ENCODE measurements at places on chromosomes 11 and 22.
A peak's percentile ranks its signal among the peaks of the same experiment; 100 is the strongest.

DNA sequence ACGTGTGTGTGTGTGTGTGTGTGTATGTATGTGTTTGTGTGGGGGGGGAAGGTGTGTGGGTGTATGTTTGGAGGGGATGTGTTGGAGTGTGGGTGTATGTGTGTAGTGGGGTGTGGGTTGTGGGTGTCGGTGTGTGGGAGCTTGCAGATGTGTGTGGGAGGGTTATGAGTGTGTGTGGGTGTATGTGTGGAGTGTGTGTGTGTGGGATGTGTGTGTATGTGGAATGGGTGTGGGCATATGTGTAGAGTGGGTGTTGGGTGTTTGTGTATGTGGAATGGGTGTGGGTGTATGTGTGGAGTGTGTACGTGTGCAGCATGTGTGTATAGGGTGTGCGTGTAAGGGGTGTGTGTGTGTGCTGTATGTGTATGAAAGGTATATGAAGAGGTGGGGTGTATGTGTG is 14.7 kb downstream of the STX3 start:
- no peak for DNase-seq

DNA sequence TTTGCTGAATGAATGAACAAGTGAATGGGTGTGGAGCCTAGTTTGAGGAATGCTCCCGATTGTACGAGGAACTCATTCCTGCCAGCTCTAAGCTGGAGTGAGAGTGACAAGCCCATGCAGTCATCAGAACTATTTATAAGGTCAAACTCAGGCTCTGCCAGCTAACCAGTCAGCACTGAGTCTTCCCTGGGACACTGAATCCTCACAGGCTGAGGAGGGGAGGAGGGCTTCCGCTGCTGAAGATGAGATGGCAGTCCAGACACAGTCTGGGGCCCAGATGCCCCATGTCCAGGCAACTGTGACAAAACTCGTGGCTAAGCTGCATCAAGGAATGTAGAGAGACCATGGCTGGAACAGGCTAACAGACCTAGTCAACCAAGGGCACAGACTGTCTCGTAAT is 4.0 kb downstream of the LRP4 start:
- no peak for DNase-seq

GRCh38 chr22:36699915-36700314 is 3.6 kb downstream of the CACNG2 start:
- DNase-seq = no peak

DNA sequence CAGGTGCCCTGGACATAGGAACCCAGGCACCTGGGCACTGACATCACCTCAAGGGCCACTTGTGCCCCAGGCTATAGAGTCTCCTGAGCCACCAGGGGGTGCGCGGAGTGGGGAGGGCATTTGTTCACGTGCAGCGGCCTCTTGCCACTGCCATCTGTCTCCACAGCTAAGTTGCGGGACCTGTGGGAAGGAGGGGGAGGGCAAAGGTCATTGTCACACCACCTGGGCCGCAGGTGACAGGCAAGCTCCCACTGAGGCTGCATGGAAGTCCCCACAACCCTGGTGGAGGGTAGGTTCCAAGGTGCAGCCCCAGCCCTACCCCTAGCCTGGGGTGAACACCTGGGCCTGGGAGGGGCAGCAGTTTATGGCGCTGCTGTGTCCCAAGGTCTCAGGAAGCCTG is 79.5 kb downstream of the PIWIL3 start:
- no peak for DNase-seq

GRCh38 chr11:105699203-105699602 is 89.3 kb downstream of the GRIA4 start:
- DNase-seq = no peak

- DNase-seq = no peak
Observed at GRCh38 chr11:2548596-2548995, 103.8 kb downstream of the KCNQ1 start.

GRCh38 chr11:87114093-87114492 is 76.4 kb downstream of the TMEM135 start:
- DNase-seq = no peak

- peak; percentile 78 for DNase-seq
Observed at GRCh38 chr11:74675761-74676160, 55.5 kb downstream of the CHRDL2 start.

DNA sequence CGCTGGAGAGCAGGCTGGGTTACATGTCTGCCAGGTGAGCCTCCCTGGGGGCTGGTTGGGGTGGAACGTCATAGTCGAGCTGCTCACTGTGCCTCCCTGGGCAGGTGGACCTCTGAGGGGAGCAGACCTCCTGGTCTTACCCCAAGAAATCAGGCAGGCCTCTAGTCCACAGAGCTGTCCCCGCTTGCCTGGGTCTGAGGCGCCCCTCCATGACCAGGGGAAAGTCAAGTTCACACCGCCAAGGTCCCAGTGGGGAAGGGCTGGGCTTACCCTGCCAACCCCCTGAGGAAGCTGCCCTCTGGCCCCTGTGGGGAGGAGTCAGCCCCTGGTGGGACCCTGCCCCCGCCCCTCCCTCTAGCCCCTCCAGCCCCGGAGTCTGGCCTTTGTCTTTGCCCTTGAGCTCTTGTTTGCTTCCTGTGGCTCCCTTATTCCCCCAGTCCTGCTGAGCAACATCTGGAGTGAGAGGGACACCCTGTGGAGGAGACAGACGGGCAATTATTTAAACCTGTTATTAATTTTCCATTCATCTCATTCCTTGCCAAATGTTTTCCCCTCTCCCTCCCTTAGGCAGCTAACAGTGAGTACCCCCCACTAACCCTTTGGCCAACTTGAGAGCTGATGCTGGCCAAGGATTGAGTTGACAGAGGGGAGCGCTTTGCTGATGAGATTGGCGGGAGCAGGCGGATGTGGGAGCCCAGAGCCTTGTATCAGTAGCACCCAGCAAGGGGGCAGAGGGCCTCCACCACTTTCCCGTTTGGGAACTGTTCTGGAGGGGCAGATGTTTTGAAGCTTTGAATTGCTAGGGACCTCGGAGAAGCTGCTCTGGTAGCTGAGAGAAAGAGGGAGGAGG is 83.4 kb downstream of the CEP164 start:
- no peak for DNase-seq

DNA sequence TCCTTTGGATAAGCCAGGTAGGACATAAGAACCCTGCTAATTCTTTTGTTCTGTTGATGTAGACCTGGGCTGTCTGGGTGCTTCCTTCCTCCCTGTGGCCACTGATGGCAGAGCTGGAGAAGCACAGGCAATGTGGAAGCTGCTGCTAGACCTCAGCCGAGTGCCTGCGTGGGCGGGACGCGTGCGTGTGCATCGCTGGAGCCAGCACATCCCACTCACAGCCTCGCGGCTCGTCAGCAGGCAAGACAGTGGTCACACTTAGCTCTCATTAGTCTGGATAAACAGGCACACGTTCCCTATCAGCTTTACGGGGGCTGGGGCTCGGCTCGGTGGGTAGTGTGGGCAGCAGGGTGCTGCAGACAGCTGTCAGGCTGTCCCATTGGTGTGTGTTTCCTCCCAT is 155.7 kb downstream of the GRIK4 start:
- no peak for DNase-seq

DNA sequence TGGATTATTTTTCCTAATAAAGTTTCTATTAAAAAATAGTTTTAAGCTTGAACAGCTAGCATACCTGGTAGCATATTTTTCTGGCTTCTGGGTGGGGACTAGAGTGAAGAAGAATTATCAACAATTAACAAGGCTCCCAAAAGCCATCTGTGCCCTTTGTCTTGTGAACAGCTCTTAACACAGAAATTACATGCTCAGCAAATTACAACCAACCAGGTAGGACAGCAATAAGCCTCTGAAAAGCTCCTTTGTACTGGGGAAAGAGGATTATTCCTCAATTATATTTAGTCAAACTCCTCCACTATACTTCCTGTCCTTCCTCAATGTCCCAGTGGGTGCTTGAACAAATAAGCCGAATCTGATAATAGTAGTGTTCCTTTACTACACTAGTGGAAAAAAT is 162.8 kb downstream of the RAB38 start:
- DNase-seq = no peak

DNA sequence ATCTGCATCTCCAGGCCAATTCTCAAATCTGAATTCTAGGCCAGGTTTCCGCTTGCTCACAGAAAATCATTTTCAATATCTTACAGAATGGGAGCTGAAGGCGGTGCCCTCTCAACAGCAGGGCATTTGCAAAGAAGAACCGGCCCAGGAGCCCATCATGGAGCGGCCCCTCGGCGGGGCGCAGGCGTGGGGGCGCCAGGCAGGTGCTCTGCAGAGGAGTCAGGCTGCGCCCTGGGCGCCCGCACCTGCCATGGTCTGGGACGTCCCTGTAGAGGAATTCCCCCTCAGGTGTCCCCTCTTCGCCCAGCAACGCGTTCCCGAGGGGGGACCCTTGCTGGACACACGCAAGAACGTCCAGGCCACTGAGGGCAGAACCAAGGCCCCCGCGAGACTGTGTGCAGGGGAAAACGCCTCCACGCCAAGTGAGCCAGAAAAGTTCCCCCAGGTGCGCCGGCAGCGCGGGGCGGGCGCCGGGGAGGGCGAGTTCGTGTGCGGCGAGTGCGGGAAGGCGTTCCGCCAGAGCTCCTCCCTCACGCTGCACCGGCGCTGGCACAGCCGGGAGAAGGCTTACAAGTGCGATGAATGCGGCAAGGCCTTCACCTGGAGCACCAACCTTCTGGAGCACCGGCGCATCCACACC is 11.5 kb downstream of the ZNF74 start:
- no peak for DNase-seq

DNA sequence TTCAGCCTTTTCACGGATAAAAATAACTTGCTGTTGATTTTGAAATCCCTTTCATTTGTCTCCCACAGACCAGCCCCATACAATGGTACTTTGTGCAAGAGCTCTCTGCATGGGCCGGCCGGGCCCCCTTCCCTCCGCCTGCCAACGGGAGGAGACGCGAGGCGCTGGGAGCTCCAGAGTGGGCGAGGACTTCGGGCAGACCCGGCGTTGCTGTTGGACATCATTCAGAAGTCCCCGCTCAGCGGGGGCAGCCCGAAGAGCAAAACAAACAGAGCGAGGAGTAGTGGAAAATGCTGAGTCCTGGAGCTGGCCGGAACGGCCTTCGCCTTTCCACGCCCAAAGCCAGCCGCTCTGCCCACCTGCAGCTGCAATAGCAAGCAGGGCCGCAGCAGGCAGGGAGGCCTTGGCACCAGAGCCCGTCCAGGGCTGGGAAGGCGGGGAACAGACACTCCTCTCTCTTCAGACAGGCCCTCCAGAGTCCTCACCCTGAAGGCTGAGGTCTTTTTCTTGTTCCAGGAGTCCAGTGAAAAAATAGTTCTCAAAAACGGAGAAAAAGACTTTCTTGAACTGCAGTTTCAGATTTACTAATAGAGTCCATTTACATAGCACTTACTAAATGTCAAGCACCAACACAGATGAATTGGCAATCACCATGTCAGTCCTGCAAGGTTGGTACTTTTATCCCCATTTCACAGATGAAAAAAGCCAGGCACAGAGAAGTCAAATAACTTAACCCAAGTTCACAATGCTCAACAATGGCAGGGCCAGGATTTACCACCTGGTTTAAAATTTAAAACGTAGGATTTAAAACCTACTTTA is 135.5 kb downstream of the ETS1 start:
- DNase-seq = no peak

- no peak for DNase-seq
Observed at GRCh38 chr22:39148727-39149535, 3.5 kb downstream of the CBX7 start.

DNA sequence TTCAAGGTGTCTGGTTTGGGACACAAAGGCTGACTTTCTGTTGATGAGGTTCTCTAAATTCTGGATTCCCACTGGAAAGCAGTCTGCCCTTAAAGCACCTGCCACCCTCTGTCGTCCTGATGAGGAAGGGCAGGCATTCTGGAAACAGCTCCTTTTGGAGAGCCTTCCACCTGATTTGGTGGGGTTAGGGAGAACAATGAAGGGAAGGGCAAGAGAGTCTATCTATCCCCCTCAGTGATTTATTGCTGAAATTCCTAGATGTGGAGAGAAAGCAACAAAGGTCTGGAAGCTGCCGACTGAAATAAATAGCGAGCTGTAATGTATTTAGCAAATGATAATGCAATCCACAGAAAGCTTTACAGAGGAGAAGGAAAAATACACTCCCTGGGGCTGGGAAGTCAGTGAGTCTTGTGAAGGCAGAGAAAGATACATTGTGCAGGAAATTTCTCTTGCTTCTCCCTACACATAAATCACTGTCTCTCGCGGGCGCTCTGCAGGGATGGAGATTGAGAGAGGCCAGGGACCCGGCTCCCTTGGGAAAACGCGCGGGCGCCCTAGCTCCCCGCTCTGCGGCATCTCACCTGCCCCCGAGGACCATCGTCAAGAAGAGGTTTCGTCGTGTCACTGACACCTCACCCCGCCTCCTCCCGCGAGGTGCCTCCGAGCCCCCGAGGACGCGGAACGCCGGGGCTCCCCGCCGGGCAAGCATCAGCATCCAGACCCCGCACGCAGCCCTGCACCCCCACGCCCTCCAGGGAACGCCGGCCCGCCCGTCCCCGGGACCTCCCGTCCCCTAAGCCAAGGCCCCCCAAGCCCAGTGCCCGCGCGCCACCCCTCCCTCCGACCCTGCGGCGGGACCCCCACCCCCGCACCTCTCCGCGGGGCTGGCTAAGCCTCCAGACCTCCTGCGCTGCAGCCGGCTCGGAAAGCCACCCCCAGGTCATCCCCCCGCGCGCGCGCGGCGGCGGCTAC is 673 bp downstream of the CDON start:
- DNase-seq = no peak

- no peak for DNase-seq
Observed at GRCh38 chr11:61954851-61955421, 4.8 kb downstream of the BEST1 start.

GRCh38 chr11:77053217-77054015 is 13.4 kb upstream of the CAPN5 start:
- DNase-seq = no peak

- no peak for DNase-seq
Observed at GRCh38 chr11:73554671-73555320, 43.1 kb downstream of the FAM168A start.

DNA sequence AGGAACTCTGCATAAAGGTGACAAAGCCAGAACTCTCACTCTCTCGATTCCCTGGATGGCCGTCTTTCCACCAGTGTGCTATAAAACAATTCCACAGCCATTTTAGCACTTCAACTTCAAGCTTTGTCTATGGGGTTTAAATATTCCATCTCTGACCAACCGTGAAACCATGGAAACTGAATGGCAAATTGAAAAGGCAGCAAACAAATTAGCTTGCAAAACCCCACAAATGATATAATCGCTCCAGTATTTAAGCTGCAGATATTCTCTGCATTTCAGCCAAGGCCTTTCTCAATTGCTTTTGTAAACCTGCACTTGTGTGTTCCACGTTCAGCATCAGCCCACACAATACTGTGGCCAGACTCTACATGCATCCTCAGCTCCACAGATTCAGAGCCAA is 131.7 kb upstream of the ISX start:
- DNase-seq = no peak

DNA sequence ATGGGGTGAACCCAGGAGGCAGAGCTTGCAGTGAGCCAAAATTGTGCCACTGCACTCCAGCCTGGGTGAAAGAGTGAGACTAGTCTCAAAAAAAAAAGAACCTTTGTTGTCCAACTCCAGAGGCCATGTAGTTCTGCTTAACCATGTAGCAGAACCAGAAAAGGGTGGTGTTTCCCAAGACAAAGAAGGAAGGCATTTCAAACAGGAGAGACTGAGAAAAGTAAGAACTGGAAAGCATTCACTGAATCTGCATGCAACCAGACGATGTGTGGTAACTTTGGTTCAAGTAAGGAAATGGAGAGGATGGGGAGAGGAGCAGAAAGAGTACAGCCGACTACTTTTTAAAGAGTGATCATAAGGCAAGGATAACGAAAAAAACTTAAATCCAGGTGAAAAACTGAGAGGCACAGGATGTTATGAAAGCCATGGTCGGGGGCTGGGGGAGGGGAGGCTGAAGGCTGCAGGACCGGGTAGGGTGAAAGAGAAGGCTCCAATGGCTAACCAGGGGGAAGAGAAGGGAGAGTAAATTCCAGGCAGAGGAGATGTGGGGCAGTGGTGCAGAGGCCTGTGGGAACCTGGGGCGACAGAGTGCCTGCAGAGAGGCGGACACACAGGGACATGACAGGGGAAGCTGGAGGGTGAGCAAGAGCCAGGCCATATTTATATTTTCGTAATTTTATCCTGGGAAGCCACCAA is 48.8 kb downstream of the MAPK1 start:
- no peak for DNase-seq
